Fibroblast of skin of back (primary cell): ENCODE measurements at places on chromosomes 1 and 21.

DNA sequence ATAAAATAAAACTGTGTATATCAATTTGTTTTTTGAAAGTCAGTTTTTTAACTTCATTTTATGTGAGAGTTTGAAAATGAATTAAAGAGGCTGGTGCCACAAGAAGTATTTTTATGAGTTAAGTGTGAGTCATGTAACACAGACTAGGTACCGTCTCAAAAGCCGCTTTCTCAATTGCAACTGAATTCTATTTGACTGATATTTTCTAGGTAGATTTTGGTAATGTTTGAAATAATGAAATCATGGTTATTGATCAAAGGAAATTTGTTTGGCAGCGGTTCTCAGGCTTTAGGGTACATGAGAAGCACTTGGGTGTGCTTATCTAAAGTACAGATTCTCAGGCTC is 4.6 kb downstream of the SNX27 start:
- DNase-seq, result no peak

DNA sequence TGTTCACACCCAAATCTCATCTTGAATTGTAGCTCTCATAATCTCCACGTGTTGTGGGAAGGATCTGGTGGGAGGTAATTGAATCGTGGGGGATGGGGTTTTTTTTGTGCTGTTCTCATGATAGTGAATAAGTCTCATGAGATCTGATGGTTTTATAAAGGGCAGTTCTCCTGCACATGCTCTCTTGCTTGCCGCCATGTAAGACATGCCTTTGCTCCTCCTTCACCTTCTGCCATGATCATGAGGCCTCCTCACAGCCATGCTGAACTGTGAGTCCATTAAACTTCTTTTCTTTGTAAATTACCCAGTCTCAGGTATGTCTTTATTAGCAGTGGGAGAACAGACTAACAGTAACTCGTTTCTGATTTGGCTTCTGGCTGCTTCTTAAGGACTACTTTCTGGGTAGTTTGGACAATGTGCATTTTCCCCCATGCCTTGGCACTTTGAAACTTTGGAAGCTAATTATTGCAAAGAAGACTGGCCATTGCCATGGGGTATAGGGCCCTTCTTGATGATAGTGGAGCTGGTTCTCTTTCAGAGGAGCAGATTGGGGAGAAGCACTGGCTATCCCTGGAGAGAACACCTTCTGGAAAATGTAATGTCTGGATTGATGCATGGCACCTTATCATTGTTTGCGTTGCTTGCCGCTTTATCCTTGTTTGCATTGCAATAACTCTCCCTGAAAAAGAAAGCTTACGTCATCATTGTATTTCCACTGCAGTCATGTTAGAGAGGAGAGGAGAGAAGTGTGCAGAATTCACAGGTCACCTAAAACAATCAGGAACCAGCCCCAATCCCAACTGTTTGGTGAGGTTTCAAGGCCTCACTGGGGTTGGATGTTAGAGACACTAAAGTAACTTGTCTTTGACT is 5.9 kb downstream of the CNIH3 start:
- DNase-seq, result no peak

- peak; percentile 29 for DNase-seq
Observed at GRCh38 chr1:234111458-234112142, 207.1 kb downstream of the SLC35F3 start.

DNA sequence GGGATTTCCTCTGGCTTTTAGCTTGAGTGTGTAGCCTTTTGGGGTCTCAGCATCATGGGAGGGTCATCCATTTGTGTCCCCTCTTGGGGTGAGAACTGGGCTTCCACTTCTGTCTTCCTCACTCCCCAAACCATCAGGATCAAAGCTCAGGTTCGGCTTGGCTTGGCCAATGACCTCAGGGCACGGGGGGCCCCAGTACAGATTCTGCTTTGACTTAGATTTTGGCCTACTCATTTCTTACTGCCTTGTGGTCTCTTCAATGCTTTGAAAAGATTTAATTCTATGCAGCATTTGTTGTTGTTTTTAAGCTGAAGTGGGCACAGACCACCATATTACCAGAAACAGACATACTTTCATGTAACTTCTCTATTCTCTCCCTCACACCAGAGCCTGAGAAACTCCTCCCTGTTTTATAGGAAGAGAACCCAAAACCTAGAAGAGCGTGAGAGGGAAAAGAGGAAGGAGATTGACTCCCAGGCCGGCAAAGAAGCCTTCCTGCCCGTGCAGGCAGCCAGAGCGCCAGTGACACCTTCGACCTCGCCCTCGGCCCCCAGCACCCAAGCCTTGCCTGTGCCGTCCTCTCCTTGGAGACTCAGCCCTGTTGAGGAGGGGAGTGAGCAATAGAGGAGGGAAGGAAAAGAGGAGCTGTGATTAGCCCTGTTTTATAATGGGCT is 1.9 kb upstream of the S100A3 start:
- DNase-seq, result no peak

- DNase-seq, result no peak
Observed at GRCh38 chr21:14762734-14763694, 216.9 kb upstream of the SAMSN1 start.

- peak; percentile 38 for DNase-seq
Observed at GRCh38 chr1:110292031-110292741, 47.0 kb upstream of the RBM15 start.

DNA sequence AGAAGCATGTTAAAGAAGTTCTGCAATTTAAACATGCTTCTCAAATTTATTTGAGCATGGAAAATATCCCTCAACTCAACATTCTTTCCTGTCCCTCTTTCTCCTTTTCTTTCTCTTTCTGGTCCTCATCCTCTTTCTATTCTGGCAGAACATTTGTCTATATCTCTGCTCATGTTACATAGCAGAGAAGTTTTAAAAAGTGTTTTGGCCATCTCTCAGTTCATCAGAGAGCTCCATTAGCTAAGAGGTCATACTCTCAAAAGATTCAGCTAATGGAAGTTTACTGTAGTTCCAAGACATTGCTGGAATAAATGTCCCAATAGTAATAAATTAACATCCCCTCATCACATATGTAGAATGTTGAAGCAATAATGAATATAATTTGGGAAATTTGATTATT is 53.5 kb downstream of the XCL2 start:
- no peak for DNase-seq

GRCh38 chr1:228925691-228926090 is 190.4 kb downstream of the RHOU start:
- no peak for DNase-seq

- DNase-seq, result no peak
Observed at GRCh38 chr1:10649517-10650201, 146.8 kb downstream of the CASZ1 start.

GRCh38 chr1:20440785-20441200 is 45.2 kb downstream of the CAMK2N1 start:
- DNase-seq, result peak; percentile 58

DNA sequence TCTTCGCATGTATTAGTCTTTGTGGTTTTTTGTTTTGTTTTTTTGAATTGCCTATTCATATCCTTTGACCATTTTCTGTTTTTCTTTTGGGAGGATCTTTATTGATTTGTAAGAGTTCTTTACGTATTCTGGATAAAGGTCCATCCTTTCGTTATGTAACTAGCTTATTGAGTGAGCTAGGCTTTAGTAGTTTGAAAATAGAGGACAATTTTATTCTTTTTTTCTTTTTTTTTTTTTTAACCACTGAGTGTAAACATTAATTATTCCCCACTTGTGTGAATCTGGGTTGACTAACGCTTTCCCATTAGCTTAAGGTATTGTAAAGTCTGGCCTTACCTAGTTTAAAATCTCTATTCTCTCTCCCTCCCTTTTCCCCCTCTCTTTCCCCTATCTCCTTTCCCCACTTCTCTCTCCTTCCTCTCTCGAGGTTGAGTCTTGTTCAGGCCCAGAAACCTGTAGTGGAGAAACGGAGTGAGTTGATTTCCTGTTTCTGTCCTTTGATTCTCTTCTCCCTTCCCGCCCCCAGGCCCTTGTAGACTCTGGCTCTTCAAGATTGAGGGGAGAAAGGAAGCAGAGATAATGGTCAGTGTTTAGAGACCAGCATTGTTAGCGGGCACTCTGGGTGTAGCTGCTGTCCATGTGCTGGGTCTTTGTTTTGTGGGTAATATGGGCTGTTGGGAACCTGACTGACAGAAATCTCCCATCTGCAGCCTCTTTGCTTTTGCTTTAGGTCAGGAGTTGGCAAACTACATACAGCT is 1.5 kb downstream of the MORC3 start:
- DNase-seq, result peak; percentile 36

GRCh38 chr1:246608616-246609376 is 42.5 kb downstream of the CNST start:
- peak; percentile 89 for DNase-seq

GRCh38 chr1:87965193-87965592 is 636.5 kb downstream of the LMO4 start:
- no peak for DNase-seq
